ENCODE measurements at places on chromosomes 5 and 9. TPM values are rescaled to one million over a fixed set of nuclear protein-coding genes. Genes with fewer than 3 reads are reported as not detected.

Gene IPPK
- 9.2 TPM for polyA plus RNA-seq

Gene GRIN3A
- 0.03 TPM for polyA plus RNA-seq

Gene OR1Q1
- not detected for polyA plus RNA-seq

Gene PCDHB15
- polyA plus RNA-seq = not detected

Gene FGD3
- 134 TPM for polyA plus RNA-seq

Gene UGT3A1
- not detected for polyA plus RNA-seq

DNA sequence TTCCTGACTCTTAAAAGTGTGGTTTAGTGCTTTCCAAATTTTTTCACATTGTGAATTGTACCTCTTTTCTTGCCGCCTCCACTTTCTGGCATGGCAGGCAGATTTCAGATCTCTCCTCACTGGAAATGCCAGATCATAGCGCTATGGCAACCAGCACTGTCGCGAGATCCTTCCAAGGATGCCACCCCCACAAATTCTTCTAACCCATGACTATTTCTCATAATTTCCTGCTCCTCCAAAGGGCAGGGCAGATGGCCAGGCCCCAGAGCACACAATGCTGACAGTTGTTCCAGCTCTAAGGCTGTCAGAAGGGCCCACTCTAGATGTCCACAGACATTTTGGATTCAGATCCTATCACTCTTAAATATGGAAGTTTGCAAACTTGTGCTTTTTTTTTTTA lies 446.2 kb upstream of the RIOK2 start:
- no peak for DNase-seq
- no peaks in the 10 kb centered on the region for H3K27me3 ChIP-seq
- H3K36me3 ChIP-seq = no peaks in the 10 kb centered on the region

DNA sequence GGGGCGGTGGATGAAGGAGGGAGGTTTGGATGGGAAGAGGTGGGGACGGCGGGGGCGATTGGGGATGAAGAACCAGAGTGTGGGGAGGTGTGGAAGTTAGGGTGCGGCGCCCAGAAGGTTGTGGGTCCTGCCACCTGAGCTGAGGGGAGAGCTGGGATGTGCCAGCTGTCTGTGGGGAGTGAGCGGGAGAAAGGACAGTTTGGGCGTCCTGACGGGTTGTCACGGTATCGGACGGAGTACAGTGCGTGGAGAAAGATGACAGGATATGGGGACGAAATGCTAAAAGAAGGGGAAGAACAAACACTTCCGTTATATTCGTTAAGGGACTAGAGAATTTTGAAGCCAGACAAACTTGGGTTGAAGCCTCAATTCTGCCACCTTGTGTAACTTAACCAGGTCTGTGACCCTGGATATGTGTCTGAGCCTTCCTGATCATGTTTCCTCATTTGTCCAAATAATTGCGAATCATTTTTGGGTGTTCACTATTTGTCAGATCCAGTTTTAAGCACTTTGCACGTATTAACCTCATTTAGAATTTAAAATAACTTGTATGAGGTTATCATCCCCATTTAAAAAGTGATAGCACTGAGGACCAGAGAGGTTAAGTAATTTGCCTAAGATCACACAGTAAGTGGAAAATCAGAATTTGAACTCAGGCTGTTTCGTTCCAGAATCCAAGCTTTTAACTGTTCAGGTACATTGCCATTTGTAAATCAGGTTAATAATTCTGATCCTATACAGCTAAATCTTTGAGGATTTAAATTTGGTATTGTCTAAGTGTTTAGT lies 689 bp downstream of the CNTRL start:
- H3K36me3 ChIP-seq = no peaks in the 10 kb centered on the region
- H3K4me3 ChIP-seq = peak overlapping the region; percentile 90
- peak overlapping the region; percentile 87 for H3K27ac ChIP-seq
- H3K27me3 ChIP-seq = no peaks in the 10 kb centered on the region

GRCh38 chr5:168847511-168848073 lies 268.4 kb upstream of the PANK3 start:
- no peaks in the 10 kb centered on the region for H3K27me3 ChIP-seq
- no peaks in the 10 kb centered on the region for H3K36me3 ChIP-seq
- no peak overlapping the region for H3K4me3 ChIP-seq
- no peaks in the 10 kb centered on the region for H3K4me1 ChIP-seq
- H3K27ac ChIP-seq = no peak overlapping the region

- H3K27me3 ChIP-seq = no peaks in the 10 kb centered on the region
- no peak overlapping the region for H3K27ac ChIP-seq
- H3K36me3 ChIP-seq = no peaks in the 10 kb centered on the region
- no peak for DNase-seq
- H3K4me3 ChIP-seq = no peak overlapping the region
These were observed 64.5 kb downstream of the CEP120 start for GRCh38 chr5:123358751-123359150.

DNA sequence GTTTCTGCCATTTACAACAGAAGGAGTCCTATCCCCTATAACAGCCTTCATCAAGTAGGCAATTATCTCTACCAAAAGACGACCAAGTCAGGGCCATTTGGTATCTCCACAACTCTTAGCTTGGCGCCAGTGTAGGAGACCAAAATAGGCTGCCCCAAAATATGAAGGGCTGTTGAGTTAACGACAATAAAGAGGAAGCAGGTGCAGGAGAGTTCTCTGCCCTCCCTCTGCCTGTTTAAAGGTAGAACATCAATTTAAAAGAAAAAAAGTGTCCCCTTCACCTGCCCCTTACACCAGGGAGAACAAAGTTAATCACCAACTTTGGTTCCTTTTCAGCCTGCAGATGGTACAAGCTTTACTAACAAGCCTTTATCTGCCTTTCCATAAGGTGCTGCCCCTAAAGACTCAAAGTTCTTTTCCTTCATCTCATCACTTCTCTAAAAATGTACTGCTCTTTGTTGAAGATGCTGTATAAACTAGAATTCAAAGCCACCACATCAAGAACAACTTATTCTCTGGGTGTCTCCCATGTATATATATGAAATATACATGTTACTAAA lies 33.3 kb downstream of the PPP1R2B start:
- no peak for DNase-seq
- no peaks in the 10 kb centered on the region for H3K36me3 ChIP-seq
- no peak overlapping the region for H3K27ac ChIP-seq
- H3K4me1 ChIP-seq = no peaks in the 10 kb centered on the region

DNA sequence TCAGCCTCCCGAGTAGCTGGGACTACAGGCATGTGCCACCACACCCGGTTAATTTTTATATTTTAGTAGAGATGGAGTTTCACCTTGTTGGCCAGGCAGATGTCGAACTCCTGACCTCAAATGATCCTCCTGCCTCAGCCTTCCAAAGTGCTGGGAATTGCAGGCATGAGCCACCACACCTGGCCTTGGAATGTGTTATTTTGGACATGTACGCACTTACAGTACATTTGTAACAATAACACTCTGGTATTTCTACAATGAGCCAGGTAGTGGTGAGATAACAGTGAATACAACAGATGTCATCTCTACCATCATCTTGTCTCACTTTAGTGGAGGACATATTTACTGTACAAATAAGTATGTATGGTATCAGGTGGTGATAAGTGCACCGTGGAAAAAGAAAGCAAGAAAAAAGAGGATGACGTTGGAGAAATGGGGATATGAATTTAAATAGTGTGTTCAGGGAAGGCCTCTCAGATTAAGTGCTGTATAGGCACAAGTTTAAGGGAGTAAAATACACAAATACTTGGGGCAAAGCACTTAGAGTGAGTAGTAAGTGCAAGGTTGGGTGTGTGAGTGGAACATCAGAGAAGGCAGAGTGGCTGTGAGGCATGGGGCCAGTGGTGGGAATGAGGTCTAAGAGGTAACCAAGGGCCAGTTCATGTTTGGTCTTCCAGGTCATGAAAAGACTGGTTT lies 100.1 kb downstream of the CDC42SE2 start:
- peaks cover 60% of the 10 kb centered on the region for H3K4me1 ChIP-seq
- no peak overlapping the region for H3K4me3 ChIP-seq
- H3K36me3 ChIP-seq = peaks cover 9% of the 10 kb centered on the region
- no peaks in the 10 kb centered on the region for H3K27me3 ChIP-seq

- H3K4me3 ChIP-seq = no peak overlapping the region
- no peaks in the 10 kb centered on the region for H3K27me3 ChIP-seq
- H3K4me1 ChIP-seq = no peaks in the 10 kb centered on the region
- H3K27ac ChIP-seq = no peak overlapping the region
- DNase-seq = no peak
These were observed 93.5 kb upstream of the CACNA1B start for GRCh38 chr9:137784046-137784445.

GRCh38 chr5:169286572-169287300 lies 14.2 kb downstream of the SLIT3 start:
- H3K27me3 ChIP-seq = no peaks in the 10 kb centered on the region
- DNase-seq = no peak
- no peak overlapping the region for H3K27ac ChIP-seq

DNA sequence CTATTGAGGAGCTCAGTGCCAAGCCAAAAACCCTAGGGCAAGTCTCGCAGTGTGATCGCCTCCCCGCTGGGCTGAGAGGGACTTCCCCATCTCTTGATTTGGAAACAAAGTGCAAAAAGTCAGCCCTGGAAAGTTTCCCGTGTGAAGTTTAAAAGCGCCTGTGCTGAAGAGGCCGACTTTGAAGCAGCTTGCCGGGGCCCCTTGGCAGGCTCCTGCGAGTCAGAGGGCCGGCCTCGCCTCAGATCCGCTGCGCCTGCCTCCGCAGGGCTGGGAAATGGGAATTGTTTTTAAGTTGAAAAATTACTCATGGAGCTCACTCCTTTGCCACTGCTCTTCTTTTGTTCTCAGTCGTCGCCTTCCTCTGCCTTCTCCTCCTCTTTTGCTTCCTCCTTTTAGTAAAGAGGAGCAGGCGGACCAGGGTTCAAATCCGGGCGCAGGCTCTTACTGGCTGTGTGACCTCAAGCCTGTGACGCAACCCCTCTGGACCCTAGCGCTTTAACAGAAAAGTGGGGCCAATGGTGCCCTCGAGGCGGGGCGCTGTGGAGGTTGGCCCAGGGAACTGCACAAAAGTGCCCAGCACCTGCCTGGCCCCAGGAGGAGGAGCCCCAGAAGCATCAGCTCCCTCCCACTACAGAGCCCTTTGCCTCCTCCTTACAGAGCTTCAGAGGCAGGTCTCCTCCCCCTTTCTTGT lies 14.7 kb upstream of the LHX2 start:
- H3K4me1 ChIP-seq = peaks cover 16% of the 10 kb centered on the region
- H3K36me3 ChIP-seq = no peaks in the 10 kb centered on the region
- H3K27ac ChIP-seq = no peak overlapping the region
- peaks cover 62% of the 10 kb centered on the region for H3K27me3 ChIP-seq
- no peak for DNase-seq

DNA sequence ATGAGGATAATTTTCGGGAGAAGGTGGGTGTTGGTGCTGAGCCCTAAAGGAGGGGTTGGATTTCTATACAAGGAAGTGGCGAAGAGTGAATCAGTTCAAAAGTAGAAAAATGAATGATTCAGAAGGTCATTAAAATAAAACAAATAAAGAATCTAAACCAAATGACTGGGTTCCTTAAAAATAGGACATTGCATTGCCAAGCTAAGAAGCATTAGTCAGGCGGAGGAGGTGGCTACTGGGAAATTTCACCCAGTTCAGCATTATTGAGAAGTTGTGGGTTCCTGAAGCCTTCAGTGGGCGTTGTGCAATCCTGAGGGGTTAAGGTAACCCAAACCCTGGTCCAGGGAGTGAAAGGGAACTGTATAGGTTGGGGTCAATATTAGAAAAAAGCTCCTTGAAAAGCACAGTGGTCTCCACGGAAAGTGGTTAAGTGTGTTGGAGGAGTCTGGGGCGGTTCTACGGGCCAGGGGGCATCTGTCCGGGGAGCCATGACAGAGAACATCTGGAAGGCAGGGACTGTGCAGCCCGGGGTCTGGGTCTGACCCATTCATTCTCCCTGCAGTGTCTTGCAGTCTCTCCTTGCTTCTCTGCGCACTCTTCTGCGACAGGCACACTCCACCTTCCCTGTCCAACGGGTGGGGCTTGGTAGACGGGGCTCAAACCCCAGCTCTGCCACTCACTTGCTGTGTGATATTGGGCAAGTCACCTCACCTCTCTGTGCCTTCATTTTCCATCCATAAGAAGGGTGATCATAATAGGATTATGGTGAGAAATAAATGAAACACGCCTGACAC lies 27.6 kb upstream of the DUSP1 start:
- no peak overlapping the region for H3K4me3 ChIP-seq
- H3K27me3 ChIP-seq = no peaks in the 10 kb centered on the region
- DNase-seq = no peak
- no peaks in the 10 kb centered on the region for H3K4me1 ChIP-seq

DNA sequence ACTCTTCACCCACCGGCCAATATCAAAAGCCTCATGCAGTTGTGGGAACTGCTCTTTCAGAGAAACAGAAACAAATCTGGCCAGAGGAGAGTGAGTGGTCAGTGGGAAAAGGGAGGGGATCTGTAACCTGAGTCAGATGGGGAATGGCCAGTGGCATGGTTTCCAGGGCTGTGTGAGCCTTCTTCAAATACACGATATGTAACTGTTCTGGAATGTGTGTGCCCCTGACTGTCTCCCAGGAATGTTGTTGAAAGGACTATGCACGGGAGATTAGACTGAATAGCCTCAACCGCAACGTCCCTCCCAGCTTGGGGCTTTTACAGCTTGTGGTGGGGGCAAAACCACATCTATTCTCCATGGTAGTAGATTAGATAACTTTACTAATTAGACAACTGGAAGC lies 60.8 kb downstream of the SH3TC2 start:
- no peaks in the 10 kb centered on the region for H3K4me1 ChIP-seq
- DNase-seq = no peak
- peaks cover 5% of the 10 kb centered on the region for H3K27me3 ChIP-seq
- H3K36me3 ChIP-seq = no peaks in the 10 kb centered on the region
- no peak overlapping the region for H3K4me3 ChIP-seq
- H3K27ac ChIP-seq = no peak overlapping the region

- DNase-seq = no peak
- no peaks in the 10 kb centered on the region for H3K36me3 ChIP-seq
- H3K4me3 ChIP-seq = no peak overlapping the region
- peaks cover 6% of the 10 kb centered on the region for H3K4me1 ChIP-seq
- no peak overlapping the region for H3K27ac ChIP-seq
These were observed 10.8 kb upstream of the BICD2 start for GRCh38 chr9:92775466-92775865.

DNA sequence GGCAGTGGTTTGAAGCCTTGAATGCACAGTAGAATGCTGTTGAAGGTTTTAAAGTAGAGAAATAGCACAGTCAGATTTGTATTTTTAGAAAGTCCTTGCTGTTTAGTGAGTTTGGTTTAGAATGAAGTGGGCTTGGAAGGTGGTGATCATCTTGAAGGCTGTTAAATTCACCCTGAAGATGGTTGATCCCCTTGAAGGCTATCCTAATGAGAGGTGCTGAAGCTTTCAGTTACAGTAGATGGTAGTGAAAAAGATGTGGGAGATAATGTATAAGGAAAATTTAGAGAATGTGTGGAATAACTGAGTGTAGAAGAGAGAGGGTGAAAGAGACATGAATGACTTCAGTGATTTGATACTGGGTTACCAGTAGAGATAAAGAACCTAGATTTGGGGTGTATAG lies 16.0 kb downstream of the TENT2 start:
- peaks cover 18% of the 10 kb centered on the region for H3K4me1 ChIP-seq
- H3K27ac ChIP-seq = no peak overlapping the region
- no peak overlapping the region for H3K4me3 ChIP-seq
- no peaks in the 10 kb centered on the region for H3K27me3 ChIP-seq

GRCh38 chr9:35180801-35181200 lies 19.0 kb downstream of the UNC13B start:
- no peaks in the 10 kb centered on the region for H3K36me3 ChIP-seq
- no peaks in the 10 kb centered on the region for H3K4me1 ChIP-seq
- H3K27me3 ChIP-seq = no peaks in the 10 kb centered on the region
- no peak overlapping the region for H3K4me3 ChIP-seq
